Skeletal muscle tissue (tissue), 5 donors: ENCODE measurements at places on chromosomes 12 and 14. TPM values are rescaled to one million over a fixed set of nuclear protein-coding genes. Genes with fewer than 3 reads are reported as not detected.

The B3GNT4 gene
- total RNA-seq: not detected

The LGMN gene
- total RNA-seq: 90.3 TPM

The PIWIL1 gene
- total RNA-seq: not detected

The HOXC10 gene
- 3.7 TPM for total RNA-seq

The SLC25A21 gene
- total RNA-seq: 2.1 TPM

The KRT80 gene
- total RNA-seq: 0.52 TPM

The SLC38A4 gene
- 4.7 TPM for total RNA-seq

The REM2 gene
- total RNA-seq: under 0.01 TPM

The CCDC77 gene
- total RNA-seq: 14.6 TPM

The OR4E2 gene
- total RNA-seq: not detected

The HOXC6 gene
- total RNA-seq: 2.6 TPM

The NELL2 gene
- total RNA-seq: 1.0 TPM

The DENND5B gene
- 29.2 TPM for total RNA-seq

The FAIM2 gene
- 1.6 TPM for total RNA-seq

The FOXM1 gene
- total RNA-seq: 0.52 TPM

The CCDC196 gene
- total RNA-seq: not detected

The KITLG gene
- total RNA-seq: 14.6 TPM

The SLC2A3 gene
- total RNA-seq: 49.6 TPM

The VRTN gene
- not detected for total RNA-seq

The SERPINA10 gene
- not detected for total RNA-seq

The TESPA1 gene
- total RNA-seq: 0.52 TPM

The TM7SF3 gene
- total RNA-seq: 31.8 TPM

The CD69 gene
- 8.4 TPM for total RNA-seq

The P2RX2 gene
- not detected for total RNA-seq

The SYT10 gene
- total RNA-seq: not detected

The TAS2R50 gene
- total RNA-seq: 7.8 TPM

The HVCN1 gene
- total RNA-seq: 5.2 TPM

The MMP19 gene
- 2.6 TPM for total RNA-seq

The CCDC60 gene
- not detected for total RNA-seq

The OVCH1 gene
- under 0.01 TPM for total RNA-seq

The MYF5 gene
- total RNA-seq: 28.2 TPM

The MDGA2 gene
- 2.1 TPM for total RNA-seq

The PPP1R36 gene
- 0.52 TPM for total RNA-seq
